ENCODE measurements at places on chromosomes 5 and 9.

DNA sequence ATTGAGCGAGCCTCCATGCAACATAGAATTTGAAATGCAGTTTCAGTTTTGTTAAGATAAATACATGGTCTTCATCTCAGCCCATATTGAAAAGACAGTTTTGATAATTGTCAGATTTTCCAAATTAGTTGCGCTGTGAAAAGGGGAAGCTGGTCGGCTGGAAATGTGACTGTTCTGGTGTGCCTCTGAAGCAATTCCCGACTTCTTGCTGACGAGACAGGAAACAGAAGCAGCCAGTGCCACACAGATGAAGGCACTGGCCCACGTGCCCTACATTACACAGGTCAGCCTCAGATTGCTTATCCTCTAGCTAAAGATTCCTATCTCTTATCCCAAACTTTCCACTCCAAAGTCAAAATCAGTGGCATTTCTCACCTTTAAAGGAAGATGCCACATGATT, 214.1 kb upstream of the TLE4 start:
- no peak for DNase-seq

GRCh38 chr9:75869236-75869635, 21.2 kb upstream of the PCSK5 start:
- no peak for DNase-seq

DNA sequence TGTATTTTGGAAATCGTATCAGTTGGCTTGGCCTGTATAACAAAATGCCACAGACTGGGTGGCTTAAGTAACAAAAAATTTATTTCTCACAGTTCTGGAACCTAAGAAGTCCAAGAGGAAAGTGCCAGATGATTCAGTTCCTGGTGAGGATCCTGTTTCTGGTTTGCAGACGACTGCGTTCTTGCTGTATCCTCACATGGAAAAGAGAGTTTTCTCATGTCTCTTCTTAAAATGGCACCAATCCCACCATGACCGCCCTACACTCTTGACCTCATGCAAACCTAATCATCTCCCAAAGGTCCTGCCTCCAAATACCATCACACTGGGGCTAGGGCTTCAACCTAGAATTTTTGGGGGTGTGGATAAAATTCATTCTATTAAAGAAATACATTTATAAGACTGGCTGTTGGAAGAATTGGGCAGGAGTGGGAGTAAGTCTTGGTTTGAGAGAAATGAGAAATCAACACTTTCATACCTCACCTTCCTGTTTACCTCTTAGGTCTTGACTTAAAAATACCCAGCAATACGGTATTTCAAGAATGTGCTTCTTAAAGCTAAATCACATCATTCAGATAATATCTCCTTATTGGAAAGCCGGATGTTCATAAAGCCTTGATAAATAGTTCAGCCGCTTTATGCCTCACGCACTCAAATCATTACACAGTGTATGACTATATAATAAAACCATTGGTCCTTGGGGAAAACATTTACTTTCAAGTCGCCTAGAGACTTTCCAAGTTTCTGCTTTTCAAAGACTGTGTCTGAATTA, 28.7 kb downstream of the PTTG1 start:
- DNase-seq, result no peak

- peak; percentile 20 for DNase-seq
These were observed 36.6 kb upstream of the FBXL7 start for GRCh38 chr5:15463231-15463980.

DNA sequence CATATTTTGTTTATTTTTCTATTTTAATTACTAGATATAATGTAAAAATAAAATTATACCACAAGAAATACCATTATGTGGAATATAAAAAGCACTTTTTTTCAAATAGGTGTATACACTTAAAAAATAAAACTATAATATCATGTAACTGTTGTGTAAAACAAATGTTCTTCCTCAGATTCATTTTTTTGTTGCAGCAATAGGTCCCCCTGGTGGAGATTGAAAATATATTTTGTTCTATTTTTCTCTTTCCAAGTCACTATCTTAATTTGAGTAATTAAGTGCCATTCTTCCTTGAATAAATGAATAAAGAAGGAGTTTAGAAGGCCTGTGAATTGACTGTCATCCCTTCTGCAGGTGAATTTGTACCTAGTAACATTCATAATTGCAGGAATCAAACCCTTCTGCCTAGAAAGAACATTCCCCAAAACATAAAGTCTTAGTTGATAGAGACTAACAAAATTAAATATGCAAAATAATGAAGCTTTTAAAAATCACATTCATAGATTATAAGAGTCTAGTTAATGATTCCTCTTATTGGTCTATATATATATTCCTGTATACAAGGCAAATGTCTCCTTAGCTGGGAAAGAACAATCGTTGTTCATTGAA, 23.4 kb downstream of the CETN3 start:
- no peak for DNase-seq

DNA sequence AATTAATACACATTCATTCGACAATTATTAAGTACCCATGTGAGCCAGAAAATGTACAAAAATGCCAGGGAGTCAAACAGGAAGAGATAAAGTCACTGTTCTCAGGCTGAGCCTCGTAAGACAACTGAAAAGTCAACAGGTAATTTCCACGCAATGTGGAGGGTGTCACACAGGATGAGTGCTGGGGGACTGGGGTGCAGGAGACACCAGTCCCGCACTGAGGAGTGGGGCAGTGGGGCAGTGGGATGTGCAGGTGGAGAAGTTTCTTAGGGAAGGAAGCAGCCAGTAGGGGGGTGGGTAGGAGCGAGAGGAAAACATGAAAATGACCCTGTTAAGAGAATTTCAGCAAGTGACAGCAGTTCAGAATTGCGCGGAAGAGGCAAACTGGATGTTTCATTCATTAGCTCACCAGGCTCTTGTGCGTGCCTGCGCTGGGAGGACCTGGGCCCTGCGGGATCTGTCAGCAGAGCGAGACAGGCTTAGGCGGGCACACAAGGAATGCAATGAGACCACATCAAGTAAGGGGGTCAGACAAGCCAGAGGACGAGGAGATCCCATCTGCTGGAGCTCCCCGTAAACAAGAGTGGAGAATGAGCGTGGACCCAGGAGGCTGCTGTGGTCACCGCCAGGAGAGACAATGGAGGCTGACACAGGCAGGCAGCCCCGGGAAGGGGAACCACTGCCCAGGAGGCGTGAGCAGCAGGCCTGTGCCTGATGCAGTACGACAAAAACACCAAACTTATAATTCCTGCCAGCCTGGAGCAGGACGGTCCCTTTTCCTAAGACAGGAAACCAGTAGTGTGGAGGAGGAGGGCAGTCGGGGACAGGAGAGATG, 21.0 kb downstream of the CAMSAP1 start:
- no peak for DNase-seq

- no peak for DNase-seq
These were observed 26.4 kb downstream of the ARHGAP26 start for GRCh38 chr5:142796492-142797109.

DNA sequence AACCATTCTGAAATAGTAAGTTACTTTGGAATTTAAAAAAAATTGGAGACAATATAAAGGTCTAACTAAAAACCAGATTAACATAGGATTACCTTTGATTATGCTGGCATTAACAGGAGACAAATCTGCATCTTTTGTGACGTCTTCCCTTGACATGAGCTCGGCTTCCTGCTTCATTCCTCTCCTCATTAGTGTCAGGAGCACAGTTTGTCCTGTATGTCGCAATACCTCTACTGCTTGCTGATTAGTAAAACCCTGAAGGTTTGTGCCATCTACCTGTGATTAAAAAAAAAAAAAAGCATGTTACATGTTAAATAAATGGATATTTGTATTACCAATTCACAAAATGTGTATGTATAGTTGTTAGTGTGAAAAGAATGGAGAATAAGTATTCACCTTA, 73.7 kb downstream of the MPDZ start:
- no peak for DNase-seq
